ENCODE measurements at places on chromosomes 12 and 14.

DNA sequence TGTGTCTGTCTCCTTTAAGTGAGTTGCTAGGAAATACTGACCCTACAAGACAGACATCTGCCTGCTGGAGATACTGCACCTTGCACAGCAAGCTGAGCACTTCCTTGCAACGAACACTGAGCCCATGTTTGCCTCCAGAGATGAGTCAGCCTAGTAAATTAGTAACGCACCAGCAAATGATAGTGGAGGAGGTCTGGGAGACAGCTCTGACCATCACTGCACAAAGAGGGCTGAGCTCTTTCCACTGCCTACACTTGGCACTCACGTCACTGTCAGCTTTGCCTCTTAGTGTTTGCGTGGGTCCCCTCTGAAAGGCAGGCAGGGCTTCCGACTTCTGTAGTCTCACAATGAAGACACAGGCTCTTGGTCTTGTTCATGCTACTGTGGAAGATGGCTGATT, 109.0 kb downstream of the APAF1 start:
- DNase-seq, result no peak

GRCh38 chr12:120763250-120763649, 37.6 kb downstream of the ACADS start:
- DNase-seq, result no peak

DNA sequence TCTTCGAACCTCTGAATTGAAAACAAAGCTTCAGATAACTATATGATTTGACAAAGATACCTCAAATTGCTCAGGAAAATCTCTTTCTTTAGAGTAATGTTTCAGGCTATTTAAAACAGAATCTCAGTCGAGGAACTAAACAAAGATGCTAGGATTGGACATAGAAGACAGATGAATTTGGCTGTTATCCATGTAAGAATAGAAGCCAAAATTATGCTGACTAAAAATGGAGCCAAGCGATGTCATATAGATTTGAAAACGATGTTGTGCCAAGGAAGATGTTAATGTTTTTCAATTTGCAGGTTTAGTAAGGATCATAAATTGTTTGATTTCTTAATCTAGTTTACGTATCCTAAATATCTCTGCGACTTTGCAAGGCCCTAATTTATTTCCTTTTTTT, 295.9 kb downstream of the FOXG1 start:
- DNase-seq, result no peak

GRCh38 chr12:93587611-93588010, 15.1 kb downstream of the SOCS2 start:
- no peak for DNase-seq

- no peak for DNase-seq
Measured at GRCh38 chr14:49977126-49977841, 84.4 kb downstream of the ARF6 start.

GRCh38 chr12:12350868-12351463, 924 bp upstream of the MANSC1 start:
- no peak for DNase-seq

GRCh38 chr12:11868027-11868426, 202.7 kb upstream of the BCL2L14 start:
- no peak for DNase-seq

GRCh38 chr12:45670346-45671065, 59.0 kb upstream of the ARID2 start:
- DNase-seq, result no peak

DNA sequence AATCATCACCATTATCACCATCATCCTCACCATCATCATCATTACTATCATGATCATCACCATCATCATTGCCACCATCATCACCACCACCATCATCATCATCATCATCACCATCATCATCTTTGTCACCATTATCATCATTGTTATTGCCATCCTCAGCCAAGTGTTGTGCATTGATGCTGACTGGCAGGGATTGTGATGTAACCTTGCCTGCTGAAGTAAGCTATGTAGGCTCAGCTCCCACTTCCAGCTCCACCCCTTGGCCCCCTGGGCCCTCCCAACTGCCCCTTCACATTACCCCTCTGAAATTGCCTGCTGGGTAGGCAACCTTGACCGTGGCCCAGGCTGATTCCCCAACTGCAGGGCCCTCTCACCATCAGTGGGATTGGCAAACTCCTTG, 37.6 kb downstream of the SVOP start:
- no peak for DNase-seq

GRCh38 chr14:101732118-101732517, 29.4 kb upstream of the PPP2R5C start:
- no peak for DNase-seq

- no peak for DNase-seq
Measured at GRCh38 chr12:123743002-123743401, 19.1 kb upstream of the DNAH10 start.

DNA sequence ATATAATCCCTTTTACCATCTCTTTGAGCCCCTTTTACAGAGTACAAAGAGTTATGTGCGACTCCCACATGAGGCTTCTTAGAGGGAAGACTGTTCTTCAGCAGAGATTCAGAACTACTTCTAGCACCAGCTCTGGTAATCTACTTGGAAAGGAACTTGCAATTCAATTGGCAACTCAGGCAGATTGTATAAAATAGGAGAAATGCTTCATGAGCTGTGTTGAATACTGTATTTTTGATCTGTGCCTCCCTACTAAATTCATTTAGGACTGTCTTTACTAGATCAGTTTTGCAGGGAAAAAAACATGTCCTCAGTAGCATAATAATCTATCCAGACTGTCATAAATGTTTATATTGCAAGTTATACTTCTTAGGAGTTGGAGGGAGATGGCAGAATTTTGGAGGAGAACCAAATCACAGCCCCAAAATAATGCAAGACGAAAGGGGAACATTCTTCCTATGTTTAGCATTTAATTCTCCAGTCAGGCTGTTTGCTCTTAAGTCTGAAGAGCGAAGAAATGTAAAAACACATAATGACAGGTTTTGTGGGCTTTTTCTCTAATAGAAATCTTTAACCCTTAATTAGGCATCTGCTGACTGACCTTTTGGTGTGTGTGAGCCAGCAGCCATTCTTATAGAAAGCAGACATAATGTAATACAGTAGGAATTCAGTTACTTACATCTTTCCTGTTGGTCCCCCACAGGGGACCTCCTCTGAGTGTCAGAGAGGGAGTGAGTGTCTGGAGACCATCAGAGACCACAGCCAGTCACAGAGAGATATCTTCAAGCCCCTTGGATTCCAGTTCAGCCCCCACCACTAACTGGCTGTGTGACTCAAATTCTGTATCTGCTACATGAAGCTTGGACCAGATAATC, 3.9 kb downstream of the ANO4 start:
- no peak for DNase-seq

DNA sequence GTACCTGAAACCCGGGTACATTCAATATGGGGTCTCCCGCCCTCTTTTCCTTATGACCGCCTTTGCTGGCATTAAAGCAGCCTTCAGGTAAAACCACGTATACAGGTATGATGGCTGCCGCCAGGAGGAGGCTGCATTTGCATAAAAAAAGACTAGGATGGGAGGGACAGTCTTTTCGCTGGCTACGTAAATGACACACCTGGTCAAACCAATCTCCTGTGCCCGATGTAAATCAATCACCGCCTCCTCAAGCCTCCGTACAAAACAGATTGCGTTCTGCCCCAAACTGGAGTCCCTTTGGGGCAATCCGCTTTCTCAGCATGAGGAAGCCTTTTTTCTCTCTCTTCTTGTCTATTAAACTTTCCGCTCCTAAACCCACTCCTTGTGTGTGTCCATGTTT, 8.1 kb upstream of the ALDH1L2 start:
- DNase-seq, result no peak

GRCh38 chr12:32821293-32821692, 65.6 kb upstream of the YARS2 start:
- DNase-seq, result no peak

GRCh38 chr12:115943310-115943629, 334.2 kb downstream of the MED13L start:
- no peak for DNase-seq

- DNase-seq, result no peak
Measured at GRCh38 chr14:92539875-92540274, 26.3 kb downstream of the RIN3 start.

GRCh38 chr14:61611880-61612630, 83.3 kb upstream of the HIF1A start:
- no peak for DNase-seq

GRCh38 chr14:77199590-77199989, 18.0 kb downstream of the TMEM63C start:
- no peak for DNase-seq

DNA sequence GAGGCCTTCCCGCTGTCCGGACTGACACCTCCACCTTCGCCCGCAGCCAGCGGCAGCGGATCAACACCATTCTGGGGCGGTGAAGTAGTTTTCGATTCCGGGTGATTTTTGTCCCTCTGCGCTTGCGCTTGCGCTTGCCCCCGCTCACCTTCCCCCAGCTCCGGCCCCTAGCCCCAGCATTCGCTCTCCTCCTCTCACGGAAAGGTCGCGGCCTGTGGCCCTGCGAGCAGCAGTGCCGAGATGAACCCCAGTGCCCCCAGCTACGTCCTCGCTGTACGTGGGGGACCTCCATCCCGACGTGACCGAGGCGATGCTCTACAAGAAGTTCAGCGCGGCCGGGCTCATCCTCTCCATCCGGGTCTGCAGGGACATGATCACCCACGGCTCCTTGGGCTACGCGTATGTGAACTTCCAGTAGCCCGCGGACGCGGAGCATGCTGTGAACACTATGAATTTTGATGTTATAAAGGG, 22.7 kb upstream of the SRGAP1 start:
- DNase-seq, result no peak

DNA sequence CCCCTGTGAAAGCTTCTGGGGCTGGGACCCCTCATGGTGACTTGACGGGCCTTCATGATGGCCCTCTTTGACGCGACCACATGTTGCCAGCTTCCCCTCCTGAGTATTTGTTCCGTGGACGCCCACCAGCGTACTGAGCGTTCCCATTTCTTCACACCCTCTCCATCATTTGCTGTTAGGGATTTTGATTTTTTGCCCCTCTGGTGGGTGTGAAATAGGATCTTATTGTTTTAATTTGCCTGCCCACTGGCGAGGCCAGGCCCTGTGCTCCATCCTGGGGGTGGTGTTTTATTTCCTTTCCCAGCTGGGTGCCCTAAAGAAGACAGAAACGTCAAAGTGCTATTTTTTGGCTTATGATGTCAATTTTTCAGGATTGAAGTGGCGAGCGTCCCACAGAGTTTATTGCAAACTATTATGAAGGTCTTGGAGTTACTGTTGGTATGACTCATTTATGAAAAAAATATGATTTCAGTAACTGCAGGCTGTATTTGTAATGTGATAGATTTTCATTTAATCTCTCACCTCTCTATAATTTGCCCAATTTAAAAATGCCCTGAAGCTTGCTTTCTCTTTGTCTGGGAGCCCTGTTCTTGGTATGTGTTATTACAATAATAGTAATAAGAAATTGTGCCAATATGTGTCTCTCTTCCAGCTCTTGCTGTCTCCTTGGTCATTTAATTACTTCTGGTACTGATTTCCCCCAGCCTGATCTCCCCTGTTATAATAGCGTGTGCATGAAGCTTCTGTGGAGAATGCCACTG, 99.6 kb downstream of the SLC25A47 start:
- no peak for DNase-seq

- peak; percentile 65 for DNase-seq
Measured at GRCh38 chr12:8045952-8046944, 13.7 kb downstream of the FOXJ2 start.

- DNase-seq, result no peak
Measured at GRCh38 chr12:63276537-63277365, 125.8 kb upstream of the AVPR1A start.

GRCh38 chr12:16573398-16574077, 32.4 kb downstream of the LMO3 start:
- DNase-seq, result no peak
